ENCODE measurements at places on chromosomes 11 and 22.
A peak's percentile ranks its signal among the peaks of the same experiment; 100 is the strongest.

DNA sequence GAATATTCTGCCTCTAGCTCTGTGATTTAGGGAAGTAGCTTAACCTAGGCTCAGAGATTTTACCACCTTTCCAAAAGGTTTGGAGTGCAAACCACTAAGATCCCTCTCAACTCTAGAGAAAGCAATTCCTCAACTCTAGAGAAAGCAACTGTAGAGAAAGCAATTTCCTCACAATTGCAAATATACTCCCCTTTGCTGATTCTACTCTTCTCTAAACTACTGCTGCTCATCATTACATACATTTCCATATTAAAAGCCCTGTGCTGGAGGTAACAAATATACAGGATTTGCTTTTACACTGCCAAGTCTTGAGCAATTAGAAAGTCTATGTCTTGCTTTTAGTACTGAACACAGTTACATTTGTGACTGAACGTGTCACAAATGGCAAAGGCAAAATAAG is 48.2 kb downstream of the ALG9 start:
- no peak for DNase-seq

GRCh38 chr22:31346733-31347250 is 646 bp upstream of the PATZ1 start:
- DNase-seq: peak; percentile 81

- DNase-seq: no peak
Observed at GRCh38 chr22:17570851-17571631, 7.7 kb downstream of the SLC25A18 start.

DNA sequence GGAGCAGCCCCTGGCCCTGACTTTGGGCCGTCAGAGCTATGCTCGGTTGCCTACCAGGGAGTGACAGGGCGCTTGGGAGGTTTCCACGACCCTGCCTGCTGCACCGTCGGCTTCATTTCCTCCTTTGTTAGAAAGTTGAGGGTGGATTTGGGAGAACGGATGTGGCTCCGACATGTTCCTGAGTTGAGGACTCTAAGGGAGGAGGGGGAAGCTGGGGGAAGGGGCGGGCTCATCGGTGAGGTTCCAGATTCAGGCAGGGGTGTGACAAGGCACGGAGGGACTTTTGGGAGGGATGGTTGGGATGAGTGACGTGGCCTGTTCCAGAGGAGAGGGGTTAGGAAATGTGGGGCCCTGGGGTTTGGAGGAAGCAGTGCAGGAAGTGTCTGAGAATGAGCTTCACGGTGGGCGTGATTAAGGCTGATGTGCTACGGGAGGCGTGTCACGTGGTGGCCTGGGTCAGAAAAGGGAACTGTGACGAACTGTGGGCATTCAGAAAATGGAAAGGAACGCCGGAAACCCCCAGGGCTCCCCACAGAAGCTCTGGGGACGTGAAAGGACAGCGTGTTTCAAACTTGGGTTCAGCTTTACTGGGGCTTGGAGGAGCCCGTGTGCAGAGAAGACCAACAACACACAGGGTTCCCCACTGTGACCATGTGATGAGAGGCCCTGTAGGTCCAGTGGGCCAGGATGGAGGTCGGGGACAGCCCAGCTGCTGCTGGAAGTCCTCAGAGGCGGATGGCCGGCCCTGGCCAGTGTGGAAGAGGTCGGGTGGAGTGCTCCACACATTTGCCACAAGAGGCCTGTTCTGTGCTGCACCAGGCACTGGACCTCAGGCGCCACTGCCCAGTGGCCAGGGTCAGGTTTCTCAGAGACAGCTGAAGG is 2.8 kb downstream of the PARVB start:
- DNase-seq: no peak

DNA sequence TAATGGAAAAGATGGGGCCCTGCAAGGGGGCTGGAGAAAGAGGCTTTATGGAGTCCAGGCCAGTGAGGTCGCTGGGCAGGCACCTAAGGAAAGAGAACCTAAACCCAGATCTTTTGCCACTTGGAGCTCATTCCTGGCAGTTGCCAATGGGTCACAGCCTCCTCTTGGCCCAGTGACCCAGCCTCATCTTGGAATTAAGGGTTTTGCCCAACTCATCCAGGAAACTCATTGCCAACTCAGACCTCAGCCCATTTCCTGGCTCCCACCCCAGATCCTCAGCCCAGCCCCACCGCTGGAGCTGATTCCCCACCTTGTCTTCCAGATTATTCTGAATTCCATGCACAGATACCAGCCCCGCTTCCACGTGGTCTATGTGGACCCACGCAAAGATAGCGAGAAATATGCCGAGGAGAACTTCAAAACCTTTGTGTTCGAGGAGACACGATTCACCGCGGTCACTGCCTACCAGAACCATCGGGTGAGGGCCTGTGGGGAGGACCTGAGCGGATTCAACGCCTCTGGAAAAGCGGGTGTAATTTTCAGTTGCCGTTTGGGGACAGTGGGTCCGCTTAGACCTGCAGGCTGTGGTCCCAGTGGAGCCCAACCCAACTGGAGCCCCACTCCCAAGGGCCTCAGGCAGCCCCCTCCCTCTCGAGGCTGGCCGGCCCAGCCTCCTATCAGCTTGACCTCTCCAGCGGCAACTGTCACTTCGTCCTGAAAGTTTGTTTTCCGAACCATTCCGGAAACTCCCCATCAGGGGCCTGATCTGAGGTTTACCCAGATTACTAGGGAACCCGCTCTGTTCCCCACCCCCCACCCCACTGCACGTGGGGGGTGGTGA is 4.3 kb downstream of the TBX1 start:
- DNase-seq: no peak

DNA sequence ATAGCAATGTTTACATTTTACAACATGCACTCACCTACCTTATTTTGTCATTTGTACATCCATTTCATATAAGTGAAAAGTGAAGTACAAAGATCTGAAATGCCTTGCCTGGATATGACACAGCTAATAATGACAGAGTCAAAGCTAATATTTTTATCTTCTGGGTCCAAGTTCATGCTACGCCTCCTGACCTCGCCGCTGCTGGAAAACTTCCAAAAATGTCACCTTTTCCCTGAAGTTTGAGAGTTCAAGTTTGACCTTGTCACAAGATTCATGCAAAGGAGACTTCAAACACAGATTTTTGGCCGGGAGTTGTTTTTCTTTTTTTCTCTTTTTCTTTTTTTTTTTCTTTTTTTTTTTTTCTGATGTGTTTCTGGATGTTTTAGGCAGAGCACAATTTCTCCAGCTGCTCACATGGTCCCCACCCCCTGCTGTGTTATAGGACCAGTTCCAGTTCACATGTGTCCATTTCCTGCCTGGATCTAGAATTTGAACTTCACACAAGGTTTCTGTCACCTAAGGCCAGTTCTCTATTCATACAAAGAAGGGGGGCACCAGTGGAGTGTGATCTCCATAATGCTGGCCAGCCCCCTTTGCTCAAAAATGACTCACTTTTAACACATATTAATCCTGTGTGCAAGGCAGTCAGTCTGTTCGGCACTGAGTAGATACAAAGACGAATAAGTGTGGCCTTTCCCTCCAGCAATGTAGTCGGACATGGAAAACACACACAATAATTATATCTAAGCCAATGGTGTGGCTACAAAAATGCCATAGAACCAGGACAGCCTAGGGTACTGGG is 546.8 kb downstream of the BUD13 start:
- no peak for DNase-seq

- no peak for DNase-seq
Observed at GRCh38 chr11:132982772-132983640, 549.3 kb downstream of the OPCML start.

- no peak for DNase-seq
Observed at GRCh38 chr11:1916132-1916985, 3.1 kb upstream of the TNNT3 start.

GRCh38 chr11:15968461-15969130 is 387.8 kb downstream of the SOX6 start:
- DNase-seq: no peak

GRCh38 chr11:104967534-104968354 is 630 bp downstream of the CASP4 start:
- DNase-seq: no peak

DNA sequence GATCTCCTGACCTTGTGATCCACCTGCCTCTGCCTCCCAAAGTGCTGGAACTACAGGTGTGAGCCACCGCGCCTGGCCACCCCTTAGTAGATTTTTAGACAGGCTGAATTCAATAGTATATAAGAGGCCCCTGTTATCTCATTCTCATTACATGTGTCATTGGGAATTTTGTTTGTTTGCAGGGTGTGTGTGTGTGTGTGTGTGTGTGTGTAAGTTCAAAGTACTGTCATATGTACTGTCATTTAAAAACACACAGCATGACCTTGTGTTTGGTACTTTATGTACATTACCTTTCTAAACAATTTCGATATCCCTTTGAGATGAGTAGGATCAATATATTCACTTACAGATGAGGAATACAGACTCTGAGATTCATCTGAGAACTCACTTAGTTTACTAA is 118.7 kb upstream of the TTC12 start:
- no peak for DNase-seq

GRCh38 chr11:12393691-12394090 is 16.3 kb downstream of the PARVA start:
- no peak for DNase-seq

DNA sequence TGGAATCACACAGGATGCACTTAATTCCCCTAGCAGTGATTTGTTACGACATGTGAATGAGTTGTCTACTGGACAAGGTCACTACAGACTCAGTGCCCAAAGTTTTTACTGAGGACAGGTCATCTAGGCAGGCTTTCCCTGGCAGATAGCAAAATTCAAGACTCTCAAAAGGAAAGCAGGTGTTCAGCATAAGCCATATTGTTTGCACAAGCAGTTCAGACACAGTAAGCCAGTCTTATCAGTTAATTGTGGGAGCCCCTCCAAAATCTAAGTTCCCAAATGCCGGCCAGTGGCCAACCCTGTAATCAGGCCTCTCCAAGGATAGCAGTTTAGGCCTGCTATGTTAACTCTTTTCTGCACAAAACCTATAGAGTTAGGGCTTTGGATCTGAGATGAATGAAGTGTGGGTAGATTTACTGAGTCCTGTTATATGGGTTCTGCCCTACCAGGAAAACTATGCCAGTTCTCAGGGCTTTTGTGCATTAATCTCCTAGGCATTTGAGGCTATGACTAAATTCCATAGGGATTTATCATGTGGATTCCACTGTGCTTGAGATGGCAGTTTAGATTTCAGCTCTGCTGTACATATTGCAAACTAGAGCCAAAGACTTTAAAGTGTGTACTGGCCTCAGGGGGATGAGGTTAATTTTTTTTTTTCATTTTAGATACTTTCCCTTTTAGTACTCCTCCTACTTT is 4.8 kb upstream of the ARHGEF12 start:
- DNase-seq: no peak

GRCh38 chr11:20363149-20363499 is 390 bp upstream of the HTATIP2 start:
- no peak for DNase-seq

DNA sequence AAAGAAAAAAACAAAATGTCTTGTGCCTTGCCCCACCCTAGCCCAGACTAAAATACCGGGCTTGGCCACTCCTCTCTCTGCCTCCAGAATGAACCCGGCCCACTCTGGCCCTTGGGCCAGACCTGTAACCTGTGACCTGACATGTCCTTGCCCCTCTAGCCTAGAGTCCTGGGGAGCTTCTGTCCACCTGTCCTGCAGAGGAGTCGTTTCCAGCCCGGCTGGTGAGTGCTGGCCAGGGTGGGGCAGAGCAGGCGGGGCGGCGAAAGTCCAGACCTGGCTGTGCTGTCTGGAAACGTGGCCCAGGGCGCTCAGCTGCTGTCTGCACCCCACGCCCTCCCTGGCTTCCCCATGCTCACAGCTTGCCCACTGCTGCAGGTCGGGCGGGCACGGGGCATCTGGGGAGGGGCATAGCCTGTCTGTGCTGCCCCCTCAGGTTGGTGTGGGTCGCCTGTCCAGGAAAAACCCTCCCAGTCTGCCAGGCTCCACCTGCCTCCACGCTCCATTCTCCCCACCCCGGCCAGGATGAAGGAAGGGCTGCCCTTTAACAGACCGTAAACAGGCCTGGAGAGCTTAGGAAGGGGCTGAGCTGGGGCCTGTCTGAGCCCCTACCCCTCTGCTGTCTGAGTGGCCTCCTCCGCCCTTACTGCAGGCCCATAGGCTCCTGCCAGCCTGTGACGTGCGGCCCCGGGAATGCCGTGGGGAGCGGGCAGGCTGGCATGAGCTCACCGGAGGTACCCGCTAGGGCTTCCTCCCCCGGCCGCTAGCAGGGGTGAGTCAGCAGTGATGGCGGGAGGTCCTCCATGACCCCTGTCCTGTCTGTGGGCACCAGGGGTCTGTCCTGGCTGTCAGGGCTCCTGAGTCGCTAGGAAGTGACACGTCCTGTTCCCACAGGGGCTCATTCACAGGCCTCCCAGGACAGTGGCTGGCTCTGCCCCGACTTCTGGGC is 1.9 kb downstream of the CD151 start:
- DNase-seq: no peak

DNA sequence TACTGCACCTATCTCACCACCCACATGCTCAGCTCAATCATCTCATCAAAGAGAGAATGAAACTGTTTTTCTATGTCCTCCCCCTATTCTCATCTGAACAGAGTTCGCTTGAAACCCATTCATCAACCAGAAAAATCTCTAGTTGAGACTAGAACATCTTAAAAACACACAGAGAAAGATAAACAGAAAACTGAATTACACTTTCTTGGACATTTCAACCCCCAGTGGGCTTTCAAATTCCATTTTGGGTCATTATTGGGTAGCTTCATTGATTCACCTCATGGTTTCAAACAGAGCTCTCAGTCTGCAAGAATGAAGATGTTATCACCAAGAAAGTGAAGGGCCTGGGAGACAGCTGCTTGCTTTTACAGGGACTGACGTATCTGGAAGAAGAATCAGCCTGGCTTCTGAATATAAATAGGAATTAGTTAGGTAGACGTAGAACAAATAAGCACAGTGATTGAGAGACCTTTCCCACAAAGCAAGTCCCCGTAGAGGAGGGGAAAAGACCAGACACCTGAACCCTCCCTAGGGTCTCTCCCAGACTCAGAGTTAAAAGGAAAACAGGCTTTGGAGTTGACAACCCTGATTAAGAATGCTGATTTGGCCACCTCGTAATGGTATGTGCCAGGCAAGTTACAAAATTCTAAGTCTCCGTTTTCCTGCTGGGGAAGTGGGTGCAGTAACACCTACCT is 155.7 kb downstream of the BBOX1 start:
- no peak for DNase-seq

- DNase-seq: no peak
Observed at GRCh38 chr22:30481711-30482110, 9.9 kb upstream of the SEC14L3 start.

DNA sequence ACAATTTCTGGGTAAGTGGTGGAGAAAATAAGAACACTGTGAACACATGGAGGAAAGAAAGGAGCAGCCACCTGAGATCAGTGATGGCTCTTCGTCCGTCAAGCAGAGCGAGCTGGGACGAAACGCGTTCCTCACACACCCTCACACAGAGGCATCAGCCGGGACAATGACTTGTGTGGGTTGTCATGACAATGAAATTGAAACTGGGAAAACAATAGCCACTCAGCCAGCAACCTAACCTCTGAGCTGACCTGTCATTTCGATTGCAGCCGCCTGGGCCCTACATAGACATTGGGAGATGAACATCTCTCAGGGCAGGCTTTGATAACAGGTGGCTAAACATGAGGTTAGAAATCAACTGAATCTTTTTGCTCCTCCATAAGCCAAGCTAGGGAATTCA is 51.3 kb downstream of the TRIM29 start:
- no peak for DNase-seq

All from type B pancreatic cell (in vitro differentiated cells).